NCI-H526 treated with DMSO at 0.1 percent for 48 hours (cell line): ENCODE measurements at places on chromosomes 11 and 22.
A peak's percentile ranks its signal among the peaks of the same experiment; 100 is the strongest.

- no peak for DNase-seq
Observed at GRCh38 chr22:44363980-44364750, 51.4 kb upstream of the SHISAL1 start.

- DNase-seq = no peak
Observed at GRCh38 chr22:49954354-49954753, 6.2 kb upstream of the PIM3 start.

DNA sequence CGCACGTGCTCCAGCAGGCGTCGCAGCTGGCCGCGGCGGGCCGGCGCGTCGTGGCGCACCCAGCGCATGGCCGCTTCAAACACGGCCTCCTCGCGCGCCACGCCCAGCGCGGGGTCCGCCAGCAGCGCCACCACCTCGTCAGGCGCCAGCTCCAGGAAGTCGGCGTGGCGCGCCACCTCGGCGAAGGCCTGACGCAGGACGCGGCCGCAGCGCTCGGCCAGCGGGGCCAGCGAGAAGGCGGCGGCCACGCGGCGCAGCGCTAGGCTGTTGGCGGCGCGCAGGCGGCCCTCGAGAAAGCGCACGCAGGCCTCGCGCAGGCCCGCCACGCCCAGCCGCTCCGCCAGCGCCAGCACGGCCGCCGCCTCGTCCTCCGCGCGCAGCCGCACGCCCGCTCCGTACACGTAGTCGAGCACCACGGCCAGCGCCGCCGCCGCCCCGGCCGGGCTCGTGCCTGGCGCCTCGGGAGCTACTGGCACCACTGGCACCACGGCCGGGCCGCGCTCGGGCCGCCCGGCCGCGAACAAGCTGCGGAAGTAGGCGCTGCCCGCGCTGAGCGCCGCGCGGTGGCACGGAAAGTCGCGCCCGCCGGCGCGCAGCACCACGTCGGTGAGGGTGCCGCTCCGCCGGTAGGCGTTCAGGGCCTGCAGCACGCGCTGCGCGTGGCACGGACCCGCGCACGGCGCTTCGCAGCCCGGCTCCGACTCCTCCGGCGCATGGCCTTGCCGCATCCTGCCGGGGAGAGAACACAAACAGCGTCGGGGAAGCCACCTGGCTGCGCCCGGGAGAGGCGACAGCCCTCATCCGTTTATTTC is 2.9 kb downstream of the KLHL35 start:
- peak; percentile 51 for DNase-seq

DNA sequence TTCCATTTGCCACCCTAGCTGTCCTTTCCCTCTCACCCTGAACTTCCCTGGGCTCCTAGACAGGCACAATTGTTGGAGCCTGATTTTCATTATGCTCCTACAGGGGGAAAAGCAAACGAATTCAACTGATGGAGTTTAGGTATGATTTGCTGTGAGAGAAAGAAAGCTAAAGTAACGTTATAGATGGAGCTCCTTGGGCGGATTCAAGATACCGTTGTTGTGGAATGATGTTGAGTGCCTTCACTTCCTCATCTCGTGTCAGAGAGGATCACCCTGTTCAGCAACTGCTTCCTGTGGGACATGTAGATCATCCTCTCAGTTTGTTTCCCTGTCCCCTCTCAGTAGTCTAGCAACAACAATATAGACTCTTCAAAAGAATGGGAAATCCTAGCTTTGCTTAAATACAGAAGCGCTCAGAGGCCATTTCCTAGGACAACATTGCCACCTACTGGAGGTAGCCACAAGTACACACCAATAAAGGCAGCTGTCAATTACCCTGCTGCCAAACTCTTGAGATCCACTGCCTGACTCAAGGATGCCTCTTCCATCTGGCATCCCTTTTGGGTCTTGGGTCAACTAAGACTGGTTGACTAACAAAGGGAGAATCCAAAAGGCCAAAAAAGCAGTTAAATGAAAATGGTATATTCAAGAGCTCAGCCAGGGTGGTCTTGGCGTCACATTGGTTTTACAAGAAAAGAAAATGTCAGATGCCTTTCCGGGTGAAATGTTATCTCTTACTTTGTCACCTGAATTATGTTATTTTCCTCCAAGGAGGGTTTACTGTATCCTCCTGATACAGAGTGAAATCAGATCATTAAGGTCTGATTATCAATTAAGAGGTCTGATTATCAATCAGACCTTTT is 13.5 kb upstream of the DTX4 start:
- DNase-seq = peak; percentile 24

- DNase-seq = no peak
Observed at GRCh38 chr11:100356035-100356434, 331.1 kb upstream of the ARHGAP42 start.

- no peak for DNase-seq
Observed at GRCh38 chr22:27358096-27358870, 443.3 kb downstream of the MN1 start.

GRCh38 chr11:116192509-116193210 is 580.1 kb downstream of the BUD13 start:
- no peak for DNase-seq

DNA sequence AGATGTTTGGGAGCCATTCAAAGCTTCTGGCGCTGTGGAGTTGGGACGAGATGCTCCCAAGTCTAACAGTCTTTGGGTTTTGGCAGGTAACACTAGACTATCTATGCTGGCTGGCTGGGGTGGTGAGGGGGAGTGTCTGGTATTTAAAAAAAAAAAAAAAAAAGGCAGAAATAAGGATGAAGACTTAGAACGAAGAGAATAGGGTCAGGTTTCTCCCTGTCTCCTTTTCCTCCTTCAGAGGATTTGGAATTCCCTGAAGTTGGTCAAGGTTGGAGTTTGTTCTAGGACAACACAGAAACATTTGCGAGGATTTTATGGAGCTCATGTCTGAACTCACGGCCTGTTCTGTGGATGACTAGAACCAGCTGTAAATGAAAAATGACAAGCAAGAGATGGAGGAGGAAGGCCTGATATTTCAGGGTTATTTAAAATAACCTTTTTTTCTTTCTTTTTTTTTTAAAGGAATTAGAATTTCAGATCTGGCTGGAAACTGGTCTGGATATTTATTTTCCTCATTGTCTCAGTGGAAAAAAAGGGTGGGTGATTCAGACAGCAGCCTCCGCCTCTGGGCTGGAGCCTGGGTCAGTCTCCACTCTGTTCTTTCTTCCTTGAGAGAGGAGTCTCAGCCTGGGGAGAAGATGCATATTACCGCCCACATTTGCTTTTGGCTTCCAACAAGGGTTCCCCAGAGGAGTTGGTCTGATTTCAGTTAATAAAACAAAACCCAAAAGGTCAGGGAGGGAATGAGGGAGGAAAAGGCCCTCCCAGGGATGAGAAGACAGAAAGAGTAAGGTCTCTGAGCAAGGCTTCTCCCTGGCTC is 80.1 kb downstream of the USP35 start:
- no peak for DNase-seq

DNA sequence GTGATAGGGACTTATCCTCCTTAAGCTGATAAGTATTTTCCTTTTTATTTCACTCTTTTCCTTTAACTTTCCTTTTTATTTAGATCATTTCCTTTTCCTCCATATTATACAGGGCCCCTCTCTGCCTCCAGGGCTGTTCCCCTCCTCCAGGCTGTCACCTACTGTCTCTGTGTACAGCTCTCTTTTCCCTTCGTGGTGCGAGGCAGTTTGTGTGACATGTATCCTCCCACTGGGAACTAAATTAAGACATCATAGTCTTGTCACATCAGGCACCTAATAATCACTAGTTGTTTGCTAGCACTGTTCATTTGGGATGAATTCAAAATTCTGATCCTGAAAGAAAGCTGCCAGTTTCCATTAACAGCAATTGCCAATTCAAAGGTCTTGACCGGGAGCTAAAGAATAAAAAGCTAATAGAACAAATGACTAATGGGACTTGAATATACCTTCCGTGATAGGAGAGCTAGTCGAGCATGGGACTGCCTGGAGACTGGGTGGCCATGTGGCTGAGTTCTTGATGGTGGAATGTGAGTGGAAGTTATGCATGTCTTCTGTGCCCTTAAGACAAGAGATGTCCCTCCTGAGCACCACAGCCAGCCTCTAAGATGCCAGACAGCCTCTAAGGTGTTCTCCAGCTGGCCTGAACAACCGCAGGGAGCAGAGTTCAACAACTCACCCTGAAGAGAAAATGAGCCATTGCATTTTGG is 77.7 kb upstream of the LRRC55 start:
- no peak for DNase-seq

DNA sequence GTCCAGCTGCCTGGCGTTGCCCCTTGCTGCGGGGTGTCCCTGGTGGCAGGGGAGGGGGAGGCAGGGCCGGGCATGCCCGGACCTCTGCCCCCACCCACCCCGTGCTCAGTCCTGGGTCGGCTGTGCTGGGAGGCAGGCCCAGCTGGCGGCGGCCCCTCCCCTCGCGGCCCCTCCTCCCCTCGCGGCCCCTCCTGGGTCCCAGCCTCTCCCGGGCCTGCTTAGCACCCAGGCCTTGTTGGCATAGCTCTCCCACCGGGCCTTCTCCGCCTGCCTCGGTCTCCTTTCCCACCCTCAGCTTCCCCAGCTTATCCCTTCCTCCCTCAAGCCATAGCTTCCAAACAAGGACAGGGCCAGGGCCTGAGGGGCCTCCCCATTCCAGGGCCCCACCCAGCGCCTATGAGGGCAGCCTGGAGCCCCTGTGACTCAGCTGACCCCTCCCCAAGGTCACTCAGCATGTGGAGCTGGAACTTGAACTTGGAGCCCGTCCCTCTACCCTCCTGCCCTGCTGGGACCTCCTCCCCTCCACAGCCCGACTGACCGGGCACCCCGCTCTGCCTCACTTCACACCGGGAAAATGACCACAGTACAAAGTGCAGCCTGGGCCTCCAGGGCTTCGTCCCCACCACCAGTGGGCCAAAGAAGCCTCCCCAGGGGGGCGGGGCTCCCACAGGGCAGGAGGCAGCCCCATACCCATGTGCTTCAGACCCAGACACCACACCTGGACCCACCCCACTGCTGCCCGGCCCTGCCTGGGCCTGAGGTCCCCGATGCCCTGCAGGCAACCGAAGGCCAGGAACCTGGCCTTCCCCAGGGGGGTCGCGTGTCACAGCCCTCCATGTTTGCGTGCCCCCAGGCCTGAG is 1.2 kb downstream of the EPS8L2 start:
- DNase-seq = no peak

GRCh38 chr22:29470159-29470855 is 9.7 kb upstream of the NEFH start:
- DNase-seq = peak; percentile 24

DNA sequence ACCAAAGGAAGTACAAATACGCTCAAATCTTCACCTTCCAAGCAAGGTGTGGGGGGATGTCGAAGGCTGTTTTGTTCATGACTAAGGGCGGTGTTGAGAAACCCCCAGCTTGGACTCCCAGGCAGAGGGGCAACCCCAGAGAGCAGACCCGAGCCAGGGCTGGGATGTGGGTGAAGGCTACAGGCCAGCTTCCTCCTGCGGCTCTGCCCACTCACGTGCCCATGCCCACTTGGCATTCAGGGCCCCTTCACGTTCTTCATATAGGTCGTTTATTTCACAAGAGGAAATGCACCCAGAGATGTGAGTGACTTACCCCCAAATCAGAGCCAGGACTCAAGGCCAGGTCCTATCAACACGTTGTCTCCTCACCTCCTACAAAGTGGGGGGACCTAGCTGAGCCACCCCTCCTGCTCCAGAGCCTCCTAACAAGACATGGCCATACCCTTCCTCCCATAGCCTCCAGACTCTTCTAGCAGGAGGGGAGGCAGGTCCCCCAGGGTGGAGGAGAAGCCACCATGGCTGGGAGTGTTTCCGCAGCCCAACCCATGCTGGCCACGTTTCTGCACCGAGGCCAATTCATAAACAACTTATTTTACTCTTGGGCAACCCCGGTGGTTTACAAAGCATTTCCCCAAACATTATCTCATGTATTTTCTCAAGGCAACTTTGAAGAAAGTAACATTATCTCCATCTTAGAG is 22.0 kb downstream of the TMEM184B start:
- DNase-seq = no peak

GRCh38 chr11:23564370-23564769 is 704.1 kb upstream of the CCDC179 start:
- DNase-seq = no peak

DNA sequence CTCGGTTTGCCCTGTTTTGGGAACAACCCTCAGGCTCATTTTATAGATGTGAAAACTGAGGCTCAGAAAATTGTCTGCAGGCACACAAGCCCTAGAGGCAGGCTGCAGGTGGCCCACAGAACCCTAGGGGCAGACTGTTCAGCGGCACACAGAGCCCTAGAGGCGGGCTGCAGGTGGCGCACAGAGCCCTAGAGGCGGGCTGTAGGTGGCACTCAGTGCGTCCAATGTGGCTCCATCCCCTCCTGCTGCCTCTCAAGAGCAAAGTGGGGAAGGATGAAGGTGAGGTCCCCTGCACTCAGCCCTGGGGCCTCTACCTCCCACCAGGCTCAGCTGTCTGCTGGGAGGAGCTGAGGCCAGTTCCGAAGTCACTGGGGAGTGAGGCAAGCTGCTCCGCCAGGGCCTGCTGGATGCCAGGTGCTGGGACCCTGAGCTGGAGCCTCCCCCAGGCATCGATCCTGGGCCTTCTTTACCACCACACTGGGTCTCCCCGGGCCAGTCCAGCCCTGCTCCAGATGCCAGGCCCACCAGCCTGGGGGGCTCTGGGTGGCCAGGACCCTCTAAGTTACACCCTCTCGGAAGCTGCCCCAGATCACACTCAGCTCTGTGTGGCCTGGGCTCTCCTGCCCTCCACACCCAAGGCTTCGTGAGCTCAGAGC is 2.3 kb downstream of the ACY3 start:
- DNase-seq = peak; percentile 36

DNA sequence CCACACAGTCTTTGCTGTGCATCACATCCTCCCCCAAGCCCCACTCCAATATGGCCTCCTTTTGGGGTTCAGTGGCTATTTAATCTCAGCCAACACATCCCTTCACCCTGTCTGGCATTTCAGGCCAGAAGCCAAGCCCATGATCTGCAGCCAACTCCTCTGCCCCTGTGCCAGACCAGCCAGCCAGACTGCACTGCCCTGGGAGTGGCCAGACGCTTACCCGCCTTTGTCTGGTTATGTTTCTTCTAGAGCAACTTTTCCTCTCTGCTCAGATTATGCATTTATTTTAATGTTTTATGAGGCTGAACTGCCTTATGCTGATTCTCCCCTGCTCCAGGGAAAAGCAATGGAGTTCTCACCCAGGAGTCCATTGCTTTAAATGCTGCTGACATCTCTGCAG is 206.7 kb upstream of the TBCEL start:
- DNase-seq = no peak

DNA sequence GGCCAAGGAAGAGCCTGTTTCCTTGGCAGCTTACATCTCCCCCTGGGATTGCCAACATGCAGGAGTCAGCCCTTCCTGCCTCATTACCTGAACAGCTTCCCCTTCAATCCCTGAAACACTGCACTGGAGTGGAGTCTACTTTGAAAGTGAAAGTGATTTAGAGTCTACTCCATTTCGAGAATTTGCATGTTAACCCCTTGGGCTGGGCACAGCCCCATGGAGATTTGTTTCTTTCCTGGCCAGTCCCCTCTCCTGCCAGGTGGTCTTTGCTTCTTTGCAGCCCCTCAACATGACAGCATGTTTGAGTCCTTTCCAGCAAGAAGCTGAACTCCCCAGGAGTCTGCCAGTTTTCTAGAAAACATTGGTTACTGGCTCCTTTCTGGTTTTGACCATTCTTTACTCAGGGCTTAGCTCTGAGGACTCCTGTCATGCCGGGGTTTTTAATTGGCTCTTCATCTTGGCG is 59.9 kb downstream of the TRAF6 start:
- no peak for DNase-seq
